ENCODE measurements at places on chromosomes 5 and 9. TPM values are rescaled to one million over a fixed set of nuclear protein-coding genes. Genes with fewer than 3 reads are reported as not detected.
A peak's percentile ranks its signal among the peaks of the same experiment; 100 is the strongest.

GRCh38 chr9:120362446-120362845 is 217.5 kb downstream of the CDK5RAP2 start:
- no peaks in the 10 kb centered on the region for H3K4me1 ChIP-seq
- H3K27me3 ChIP-seq = no peaks in the 10 kb centered on the region
- DNase-seq = no peak
- no peak overlapping the region for H3K27ac ChIP-seq
- no peak overlapping the region for H3K4me3 ChIP-seq

GRCh38 chr5:142780871-142781270 is 10.7 kb downstream of the ARHGAP26 start:
- no peak overlapping the region for H3K4me3 ChIP-seq
- no peak for DNase-seq
- peaks cover 25% of the 10 kb centered on the region for H3K4me1 ChIP-seq
- no peaks in the 10 kb centered on the region for H3K36me3 ChIP-seq
- H3K27me3 ChIP-seq = no peaks in the 10 kb centered on the region

- H3K36me3 ChIP-seq = no peaks in the 10 kb centered on the region
- no peak overlapping the region for H3K4me3 ChIP-seq
- DNase-seq = no peak
- H3K4me1 ChIP-seq = peaks cover 21% of the 10 kb centered on the region
- no peaks in the 10 kb centered on the region for H3K27me3 ChIP-seq
Measured at GRCh38 chr5:134463991-134464760, 52.5 kb upstream of the CDKN2AIPNL start.

DNA sequence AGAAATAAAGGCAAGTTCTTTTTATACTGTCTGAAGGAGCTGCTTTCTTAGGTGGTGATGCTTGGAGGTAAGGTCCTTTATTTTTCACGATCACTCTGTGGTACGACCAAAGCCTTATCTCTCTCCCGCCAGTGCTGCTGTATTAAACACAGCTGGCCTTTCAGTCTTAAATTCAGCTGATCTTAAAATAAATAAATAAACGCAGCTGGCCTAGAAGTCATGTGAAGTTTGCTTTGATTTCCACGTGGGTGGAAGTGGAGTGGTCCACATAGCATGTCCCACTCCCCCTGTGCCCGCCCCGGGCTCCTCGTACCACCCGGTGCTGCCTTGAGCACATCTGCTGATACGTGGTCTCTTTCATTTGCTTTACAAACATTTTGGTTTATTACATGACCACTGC is 260.4 kb downstream of the FANCC start:
- DNase-seq = no peak
- no peak overlapping the region for H3K4me3 ChIP-seq
- H3K27ac ChIP-seq = no peak overlapping the region
- H3K27me3 ChIP-seq = no peaks in the 10 kb centered on the region

DNA sequence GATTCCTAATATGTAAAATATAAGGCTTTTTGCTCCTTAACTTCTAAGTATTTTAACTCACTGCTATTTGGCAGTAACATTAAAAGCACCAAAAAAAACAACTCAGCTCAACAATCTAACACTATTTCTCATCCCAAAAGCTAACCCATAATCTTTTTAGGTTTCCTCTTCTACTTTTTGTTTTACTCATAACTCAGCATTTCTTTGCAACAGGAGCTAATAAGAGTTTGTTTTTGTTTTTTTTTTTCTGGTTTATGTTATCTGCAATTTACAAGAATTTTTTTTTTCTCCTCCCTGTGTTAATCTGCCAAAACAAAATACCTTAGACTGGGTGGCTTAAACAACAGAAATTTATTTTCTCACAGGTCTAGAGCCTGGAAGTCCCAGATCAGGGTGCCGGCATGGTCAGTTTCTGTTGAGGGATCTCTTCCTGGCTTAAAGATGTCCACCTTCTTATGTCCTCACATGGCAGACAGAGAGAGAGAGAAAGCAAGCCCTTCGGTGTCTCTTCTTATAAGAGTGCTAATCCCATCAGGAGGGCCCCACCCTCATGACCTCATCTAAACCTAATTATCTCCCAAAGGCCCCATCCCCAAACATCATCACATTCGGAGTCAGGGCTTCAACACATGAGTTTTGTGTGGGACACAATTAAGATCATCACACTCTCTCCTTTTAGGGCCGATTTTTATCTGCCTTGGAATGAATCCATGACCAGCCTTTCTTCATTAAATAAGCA is 31.2 kb downstream of the ARL15 start:
- no peaks in the 10 kb centered on the region for H3K27me3 ChIP-seq
- no peak for DNase-seq
- no peak overlapping the region for H3K27ac ChIP-seq
- H3K4me1 ChIP-seq = no peaks in the 10 kb centered on the region
- H3K36me3 ChIP-seq = no peaks in the 10 kb centered on the region

DNA sequence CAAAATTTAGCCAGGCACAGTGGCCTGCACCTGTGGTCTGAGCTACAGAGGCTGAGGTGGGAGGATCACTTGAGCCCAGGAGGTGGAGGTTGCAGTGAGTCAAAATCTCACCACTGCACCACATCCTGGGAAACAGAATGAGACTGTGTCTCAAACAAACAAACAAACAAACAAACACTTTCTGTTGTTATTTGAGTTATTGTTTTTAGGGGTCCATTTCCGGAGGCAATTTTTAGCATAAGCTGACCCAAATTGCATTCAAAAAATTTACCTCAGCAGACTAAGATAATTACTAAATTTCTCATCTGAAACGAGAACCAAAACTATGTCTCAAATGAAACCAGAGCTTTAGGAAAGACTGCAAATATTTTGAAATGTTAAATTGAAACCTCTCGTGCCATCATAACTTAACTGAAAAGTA is 1485.1 kb downstream of the EFNA5 start:
- no peak for DNase-seq
- H3K27ac ChIP-seq = no peak overlapping the region
- H3K36me3 ChIP-seq = no peaks in the 10 kb centered on the region
- H3K4me1 ChIP-seq = no peaks in the 10 kb centered on the region
- H3K27me3 ChIP-seq = no peaks in the 10 kb centered on the region

DNA sequence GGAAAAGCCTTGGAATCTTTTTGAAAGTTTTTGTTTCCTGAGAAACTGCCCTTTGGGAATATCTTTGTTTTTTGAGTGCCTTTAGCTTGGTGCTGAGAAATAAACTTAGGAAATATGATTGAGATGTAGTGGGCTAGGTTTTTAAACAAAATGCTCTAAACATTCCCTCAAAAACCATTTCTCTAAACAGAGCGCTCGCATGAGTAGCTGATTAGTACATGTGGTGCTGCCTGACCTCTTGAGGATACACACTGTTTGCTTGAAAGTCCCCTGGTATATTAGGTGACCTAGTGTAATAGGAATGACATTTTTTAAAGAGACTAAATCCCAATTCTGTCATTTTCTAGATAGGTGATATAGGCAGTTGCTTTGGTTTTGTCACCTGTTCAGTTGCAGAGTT is 132.3 kb downstream of the ADAMTSL1 start:
- H3K27me3 ChIP-seq = no peaks in the 10 kb centered on the region
- H3K27ac ChIP-seq = no peak overlapping the region
- H3K4me1 ChIP-seq = no peaks in the 10 kb centered on the region
- no peak for DNase-seq

DNA sequence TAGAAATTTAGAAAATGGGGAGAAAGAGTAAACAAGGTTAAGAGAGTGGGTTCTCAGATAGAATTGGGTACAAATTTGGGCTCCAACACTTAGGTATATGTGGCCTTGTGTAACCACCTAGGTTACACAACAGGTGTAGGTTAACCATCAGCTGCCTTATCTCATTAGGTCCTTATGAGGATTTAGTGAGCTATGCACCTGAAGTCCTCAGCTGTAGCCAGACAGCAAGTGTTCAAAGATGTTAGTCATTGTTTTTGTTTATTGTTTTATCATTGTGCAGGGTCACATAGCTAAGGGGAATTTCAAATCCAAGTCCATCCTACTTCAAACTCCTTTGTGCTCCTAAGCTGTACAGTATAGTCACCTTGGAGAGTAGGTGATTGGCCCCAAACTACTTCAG is 970 bp upstream of the TRIM32 start:
- no peak overlapping the region for H3K4me3 ChIP-seq
- H3K4me1 ChIP-seq = peaks cover 47% of the 10 kb centered on the region
- H3K36me3 ChIP-seq = no peaks in the 10 kb centered on the region
- H3K27me3 ChIP-seq = no peaks in the 10 kb centered on the region

GRCh38 chr5:142661957-142662356 is 23.9 kb downstream of the FGF1 start:
- H3K27me3 ChIP-seq = no peaks in the 10 kb centered on the region
- DNase-seq = no peak
- no peak overlapping the region for H3K4me3 ChIP-seq
- H3K4me1 ChIP-seq = no peaks in the 10 kb centered on the region

- H3K36me3 ChIP-seq = no peaks in the 10 kb centered on the region
- no peak for DNase-seq
- H3K27ac ChIP-seq = no peak overlapping the region
- no peak overlapping the region for H3K4me3 ChIP-seq
Measured at GRCh38 chr5:142874540-142874939, 104.4 kb downstream of the ARHGAP26 start.

- H3K27me3 ChIP-seq = peaks cover 19% of the 10 kb centered on the region
- peak overlapping the region; percentile 2 for H3K4me3 ChIP-seq
- no peaks in the 10 kb centered on the region for H3K36me3 ChIP-seq
- H3K27ac ChIP-seq = no peak overlapping the region
Measured at GRCh38 chr5:157993986-157994691, 135.2 kb upstream of the CLINT1 start.

CORO2A gene
- 11.9 TPM for polyA plus RNA-seq

KIF4B gene
- polyA plus RNA-seq = not detected

CYFIP2 gene
- polyA plus RNA-seq = 432 TPM

ST8SIA4 gene
- 14.3 TPM for polyA plus RNA-seq

TMEM252 gene
- polyA plus RNA-seq = not detected

PDCD1LG2 gene
- 1.1 TPM for polyA plus RNA-seq

EPB41L4A gene
- polyA plus RNA-seq = 0.30 TPM
